ENCODE measurements at places on chromosomes 5 and 9. TPM values are rescaled to one million over a fixed set of nuclear protein-coding genes. Genes with fewer than 3 reads are reported as not detected.

The IPPK gene
- total RNA-seq = 7.1 TPM

The PCDHGC3 gene
- 19.6 TPM for total RNA-seq

The DROSHA gene
- 30.5 TPM for total RNA-seq

The PCDHGA4 gene
- total RNA-seq = 6.6 TPM

The PTPRD gene
- 16.2 TPM for total RNA-seq

The MELK gene
- total RNA-seq = 0.25 TPM

Data from ovary (tissue), 10 donors.